ENCODE measurements at places on chromosomes 16 and 17. TPM values are rescaled to one million over a fixed set of nuclear protein-coding genes. Genes with fewer than 3 reads are reported as not detected.

C17orf113 gene
- total RNA-seq, result 0.49 TPM

B4GALNT2 gene
- not detected for total RNA-seq

SEPTIN12 gene
- not detected for total RNA-seq

TMEM235 gene
- total RNA-seq, result not detected

SHISA9 gene
- 0.49 TPM for total RNA-seq

PRSS33 gene
- total RNA-seq, result not detected

SULT1A1 gene
- 11.5 TPM for total RNA-seq

VPS35L gene
- total RNA-seq, result 39.8 TPM

TMEM132E gene
- total RNA-seq, result not detected

KCNJ12 gene
- 2.2 TPM for total RNA-seq

AANAT gene
- total RNA-seq, result not detected

CBX8 gene
- 0.98 TPM for total RNA-seq

Data from vagina (tissue), 2 donors.